ENCODE measurements at places on chromosomes 6 and 20.

DNA sequence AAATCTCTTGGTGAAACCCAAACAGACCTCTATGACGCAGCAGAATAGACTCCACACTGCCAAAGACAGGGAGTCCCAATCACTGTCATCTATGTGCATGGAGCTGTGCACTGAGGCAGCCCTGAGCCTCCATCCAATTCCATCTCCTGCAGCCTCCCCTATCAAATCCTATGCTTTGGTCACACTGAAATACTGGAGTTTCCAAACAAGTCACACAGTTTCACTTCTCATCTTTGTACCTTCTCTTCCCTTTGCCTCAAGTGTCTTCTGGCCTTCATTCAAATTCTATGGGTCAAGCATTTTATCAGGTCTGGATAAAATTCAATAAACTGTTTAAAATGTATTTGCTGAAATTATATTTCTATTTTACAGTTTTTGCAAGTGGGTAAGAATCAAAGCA, 38.5 kb downstream of the FBXL4 start:
- no peak for DNase-seq

DNA sequence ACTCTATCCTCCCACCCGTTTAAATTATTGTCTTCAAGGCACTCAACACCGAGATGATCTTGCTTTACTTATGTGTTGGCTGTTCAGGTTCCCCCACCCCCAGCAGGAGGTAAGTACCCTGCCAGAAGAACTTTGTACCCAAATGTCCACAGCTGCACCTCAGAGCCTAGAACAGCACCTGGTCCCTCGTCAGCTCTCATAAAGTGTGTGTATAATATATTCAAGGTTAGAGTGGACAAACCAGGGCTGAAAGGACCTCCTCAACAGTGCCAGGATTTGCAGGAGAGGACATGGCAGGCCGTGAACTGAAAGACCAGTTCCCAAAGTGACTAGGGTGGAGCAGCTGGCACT, 5.9 kb upstream of the CPXM1 start:
- no peak for DNase-seq

DNA sequence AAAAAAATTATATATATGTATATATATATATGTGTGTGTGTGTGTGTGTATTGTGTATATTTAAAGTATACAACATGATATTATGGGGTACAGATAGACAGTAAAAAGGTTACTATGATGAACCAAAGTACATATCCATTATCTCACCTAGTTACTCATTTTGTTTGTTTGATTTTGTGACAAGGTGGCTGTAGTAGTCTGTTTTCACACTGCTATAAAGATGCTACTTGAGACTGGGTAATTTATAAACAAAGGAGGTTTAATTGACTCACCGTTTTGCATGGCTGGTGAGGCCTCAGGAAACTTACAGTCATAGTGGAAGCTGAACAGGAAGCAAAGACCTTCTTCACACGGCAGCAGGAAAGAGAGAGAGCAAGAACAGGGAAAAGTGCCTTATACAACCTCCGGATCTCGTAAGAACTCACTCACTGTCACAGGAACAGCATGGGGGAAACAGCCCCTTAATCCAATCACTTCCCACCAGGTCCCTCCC, 30.2 kb upstream of the DACT2 start:
- no peak for DNase-seq

GRCh38 chr20:62577490-62577836, 64.8 kb upstream of the SLCO4A1 start:
- no peak for DNase-seq

DNA sequence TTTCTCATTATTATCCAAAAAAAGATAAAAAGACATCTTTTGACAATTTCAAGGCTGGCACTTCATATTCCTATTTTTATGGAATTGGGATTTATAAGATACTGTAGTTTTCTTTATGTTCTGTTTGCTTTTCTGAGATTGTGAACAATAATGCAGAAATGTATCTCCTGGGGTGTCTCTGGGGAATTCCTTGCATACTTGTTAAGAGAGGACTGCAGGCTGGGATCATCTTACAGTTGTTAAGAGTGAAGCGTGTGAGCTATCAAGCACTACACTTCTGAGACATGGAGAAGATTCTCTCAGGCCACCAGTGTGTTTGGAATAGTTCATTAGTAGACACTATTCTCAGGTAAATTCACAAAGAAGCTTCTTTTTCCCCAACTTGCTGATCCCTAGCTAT, 963.3 kb upstream of the GJE1 start:
- peak; percentile 69 for DNase-seq

- no peak for DNase-seq
Measured at GRCh38 chr20:58837717-58838116, 13.0 kb downstream of the GNAS-AS1 start.

- no peak for DNase-seq
Measured at GRCh38 chr6:133079901-133080300, 161.3 kb upstream of the EYA4 start.

DNA sequence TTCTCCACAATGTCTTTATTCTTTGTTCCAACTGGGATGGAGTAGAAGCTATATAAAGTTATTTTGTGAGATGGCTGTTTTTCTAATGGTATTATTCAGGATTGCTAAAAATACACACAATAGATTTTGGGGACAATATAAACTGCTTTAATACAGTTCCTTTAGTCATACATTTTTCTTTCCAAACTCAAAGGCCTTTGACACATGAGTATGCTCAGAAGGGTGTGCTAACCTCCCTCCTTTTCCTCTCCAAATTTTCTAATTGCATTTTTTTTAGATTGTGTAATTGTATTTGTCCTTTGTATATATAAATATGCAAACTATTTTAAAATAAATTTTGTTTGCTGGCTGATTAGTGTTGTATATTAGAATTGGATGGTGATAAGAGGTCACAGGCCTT, 119.6 kb upstream of the FOXO3 start:
- DNase-seq = no peak

DNA sequence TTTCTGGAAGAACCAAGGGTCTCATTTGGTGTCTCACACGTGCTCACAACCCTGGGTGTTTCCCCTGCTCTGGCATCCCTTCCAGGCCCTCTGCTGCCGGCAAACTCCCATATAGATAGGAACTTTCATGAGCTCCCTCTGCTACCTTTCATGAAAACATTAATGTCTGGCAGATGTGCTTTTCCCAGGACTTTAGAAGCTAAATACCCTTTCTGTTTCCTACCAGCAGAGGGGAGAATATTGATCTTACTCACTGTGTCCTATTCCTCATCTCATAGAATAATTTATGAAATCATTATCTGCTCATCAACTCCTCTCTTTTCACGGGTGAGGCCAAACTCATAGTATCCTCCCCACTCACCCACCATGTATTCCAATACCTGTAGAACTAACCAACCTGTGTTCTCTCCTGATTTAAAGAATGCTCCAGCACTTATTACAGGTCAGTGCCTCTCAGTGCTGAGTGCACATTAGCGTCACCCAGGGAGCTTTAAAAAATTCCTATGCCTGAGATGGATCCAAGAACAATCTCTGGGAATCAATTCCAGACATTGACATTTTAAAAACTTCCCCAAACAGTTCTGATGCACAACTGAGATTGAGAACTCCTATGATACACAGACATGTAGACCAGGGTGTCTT, 298.5 kb upstream of the JAG1 start:
- no peak for DNase-seq

DNA sequence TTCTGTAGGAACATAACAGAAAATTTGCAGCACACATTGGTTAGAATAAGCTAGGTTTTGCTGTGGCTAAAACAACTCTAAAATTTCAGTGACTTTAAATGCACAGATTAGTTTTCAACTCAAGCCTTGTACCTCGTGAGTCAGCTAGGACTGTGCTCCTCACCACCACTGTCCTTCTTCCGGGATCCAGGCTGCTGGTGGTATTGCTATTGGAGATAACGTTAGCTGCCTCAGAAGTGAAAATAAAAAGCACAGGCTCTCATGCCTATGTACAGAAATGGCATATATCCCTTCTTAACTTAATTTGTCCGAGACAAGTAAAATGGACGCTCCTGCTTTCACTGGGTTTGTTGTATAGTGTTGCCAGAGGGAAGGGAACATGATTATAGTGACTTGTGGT, 931.1 kb upstream of the EYS start:
- no peak for DNase-seq

DNA sequence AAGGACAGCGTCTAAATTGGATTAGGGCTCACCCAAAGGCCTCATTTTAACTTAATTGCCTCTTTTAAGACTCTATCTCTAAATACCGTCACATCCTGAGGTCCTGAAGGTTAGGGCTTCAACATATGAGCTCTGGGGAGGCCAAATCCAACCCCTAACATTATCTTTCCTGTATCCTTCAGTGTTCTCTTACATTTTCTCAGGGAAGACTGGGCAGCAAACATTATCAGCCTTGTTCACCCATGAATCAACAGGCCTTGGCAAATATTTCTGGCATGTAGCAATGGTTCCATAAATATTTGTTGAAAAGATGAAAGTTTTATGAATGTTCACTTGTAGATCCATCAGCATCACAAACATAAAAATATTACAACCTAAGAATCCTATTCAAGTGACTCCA, 24.6 kb upstream of the FOXF2 start:
- no peak for DNase-seq

- DNase-seq = peak; percentile 89
Measured at GRCh38 chr20:48827855-48828733, at the start of gene PREX1. PREX1 (minus strand) TSS chr20:48827999; CDS start chr20:48827860, 139 bp downstream.

GRCh38 chr6:13590574-13591153, 16.3 kb downstream of the SIRT5 start:
- no peak for DNase-seq

DNA sequence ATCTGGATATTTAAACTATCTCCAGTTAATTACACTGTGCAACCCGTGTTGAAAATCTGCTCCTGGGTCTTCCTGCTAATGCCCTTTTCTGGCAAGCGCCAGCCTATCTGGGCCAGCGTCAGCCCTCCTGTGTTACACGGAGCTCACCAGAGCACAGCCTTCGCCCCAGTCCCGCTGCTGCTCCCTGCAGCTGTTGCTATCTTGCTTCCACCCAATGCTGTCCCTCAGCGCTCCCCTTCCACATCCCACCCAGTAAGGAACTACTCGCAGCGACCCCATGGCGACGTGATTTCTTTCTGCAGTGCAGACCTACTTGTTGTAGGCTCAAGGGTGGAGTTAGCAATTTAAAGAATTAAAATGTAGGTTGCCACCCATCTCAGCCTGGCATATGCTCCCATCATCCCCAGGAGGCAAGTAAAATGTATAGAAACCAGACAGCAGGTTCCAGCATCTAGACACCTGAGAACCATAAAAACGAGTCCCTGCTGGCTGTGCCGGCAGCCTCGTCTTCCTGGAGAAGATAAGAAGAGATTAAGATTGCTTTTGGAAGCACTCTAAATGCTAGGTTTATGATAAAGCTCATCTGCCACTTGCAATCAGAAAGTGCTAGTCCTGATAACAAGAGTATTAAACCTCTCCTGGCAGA, 254.3 kb upstream of the FOXQ1 start:
- DNase-seq = no peak

GRCh38 chr6:166308769-166309589, 787 bp upstream of the PRR18 start:
- DNase-seq = peak; percentile 48

GRCh38 chr6:72554761-72555221, 67.1 kb upstream of the KCNQ5 start:
- no peak for DNase-seq

DNA sequence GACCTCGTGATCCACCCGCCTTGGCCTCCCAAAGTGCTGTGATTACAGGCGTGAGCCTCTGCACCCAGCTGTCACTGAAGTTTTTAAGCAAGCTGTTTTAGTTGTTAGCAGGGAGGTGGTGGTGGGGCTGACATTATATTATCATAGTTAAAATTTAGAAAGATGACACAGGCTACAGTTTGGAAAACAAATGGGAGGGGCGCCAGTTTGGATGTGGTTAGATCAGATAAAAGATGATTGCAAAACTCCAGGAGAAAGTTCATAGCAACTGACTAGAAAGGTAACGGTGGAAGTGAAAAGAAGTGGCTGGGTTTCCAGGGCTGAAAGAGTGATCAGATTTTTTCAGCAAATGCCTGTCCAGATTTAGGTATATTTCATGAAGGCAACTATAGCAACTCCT, 311.9 kb upstream of the CITED2 start:
- DNase-seq = no peak

DNA sequence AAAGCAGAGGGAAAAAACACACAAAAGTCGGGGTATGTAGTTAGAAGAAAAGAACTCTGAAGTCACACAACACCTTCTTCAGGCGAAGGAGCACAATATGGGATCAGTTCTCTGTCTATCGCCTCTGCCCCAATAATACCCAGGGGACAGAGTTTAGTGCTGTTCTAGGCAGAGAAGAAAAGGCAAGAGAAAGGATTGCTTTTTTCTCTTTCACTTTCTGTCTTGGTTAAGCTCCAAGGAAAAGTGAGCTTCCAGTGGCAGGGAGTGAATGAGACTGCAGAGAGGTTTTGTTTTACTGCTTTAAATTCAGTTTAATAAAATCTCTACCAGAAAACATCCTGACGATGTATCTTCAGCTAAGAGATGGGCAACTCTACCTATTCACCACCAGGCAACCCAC, 86.6 kb upstream of the STXBP5 start:
- DNase-seq = no peak

GRCh38 chr6:24666097-24666640, 530 bp downstream of the TDP2 start:
- no peak for DNase-seq

- DNase-seq = no peak
Measured at GRCh38 chr6:126086560-126086959, 100.2 kb downstream of the TRMT11 start.
